Dorsolateral prefrontal cortex (tissue), 122 donors: ENCODE measurements at places on chromosomes 5 and 9.

DNA sequence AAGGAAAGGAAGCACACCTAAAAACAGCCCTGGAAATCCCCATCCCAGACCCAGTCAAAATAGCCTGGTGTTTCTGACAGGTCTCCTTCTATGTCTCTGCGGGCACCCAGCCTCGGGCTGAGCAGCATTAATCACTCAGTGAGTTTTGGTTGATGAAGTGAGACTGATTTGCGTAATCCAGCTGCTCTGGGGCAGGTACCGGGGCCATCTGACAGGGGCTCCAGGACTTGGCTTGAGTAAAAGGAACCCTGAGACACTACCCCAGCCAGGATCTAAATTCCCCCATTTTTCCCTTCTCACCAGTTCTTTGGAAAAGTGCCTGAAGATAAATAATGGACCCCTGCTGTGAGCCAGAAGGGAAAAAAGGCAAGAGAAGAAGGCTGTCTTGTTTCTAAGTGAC lies 596 bp downstream of the SLC28A3 start:
- DNase-seq, result no peak

GRCh38 chr9:69331444-69331843 lies 6.4 kb downstream of the ENTREP1 start:
- no peak for DNase-seq

DNA sequence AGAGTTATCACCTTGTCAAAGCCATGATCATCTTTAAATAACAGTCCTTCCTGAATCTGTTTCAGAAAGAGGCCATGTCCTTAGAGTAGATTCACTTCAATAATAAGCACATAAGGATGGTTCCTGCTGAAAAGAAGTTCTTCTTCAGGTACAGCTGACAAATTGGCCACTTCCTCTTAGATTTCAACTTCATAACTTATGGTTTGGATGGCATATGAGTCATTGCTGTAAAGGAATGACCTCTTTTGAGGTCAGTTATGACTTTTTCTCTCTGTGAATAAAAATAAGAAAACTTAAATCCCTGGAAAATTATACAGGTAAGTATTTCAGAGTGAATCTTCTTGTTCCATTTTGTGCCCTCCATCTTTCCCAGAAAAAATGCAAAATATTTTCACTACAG lies 555.3 kb upstream of the ZNF462 start:
- DNase-seq, result no peak

DNA sequence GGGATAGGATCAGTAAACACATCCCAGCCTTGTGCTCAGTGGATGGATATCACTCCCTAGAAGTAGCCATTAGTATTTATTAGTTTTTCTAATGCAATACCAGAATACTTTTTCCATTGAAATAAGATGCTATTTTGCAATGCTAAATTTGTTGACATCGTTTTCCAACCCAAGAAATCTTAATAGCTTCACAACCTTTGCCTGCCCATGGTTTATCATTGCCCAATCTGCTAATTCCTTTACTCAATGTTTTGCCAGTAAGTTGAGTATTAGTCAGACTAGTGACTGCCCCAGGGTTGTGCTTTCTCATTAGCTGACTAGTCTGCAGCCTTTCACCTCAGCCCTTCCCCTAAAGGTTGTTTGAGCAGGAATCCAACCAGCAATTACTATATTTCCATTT lies 62.9 kb downstream of the NREP start:
- DNase-seq, result no peak

GRCh38 chr9:70100362-70100761 lies 56.7 kb downstream of the MAMDC2 start:
- no peak for DNase-seq

DNA sequence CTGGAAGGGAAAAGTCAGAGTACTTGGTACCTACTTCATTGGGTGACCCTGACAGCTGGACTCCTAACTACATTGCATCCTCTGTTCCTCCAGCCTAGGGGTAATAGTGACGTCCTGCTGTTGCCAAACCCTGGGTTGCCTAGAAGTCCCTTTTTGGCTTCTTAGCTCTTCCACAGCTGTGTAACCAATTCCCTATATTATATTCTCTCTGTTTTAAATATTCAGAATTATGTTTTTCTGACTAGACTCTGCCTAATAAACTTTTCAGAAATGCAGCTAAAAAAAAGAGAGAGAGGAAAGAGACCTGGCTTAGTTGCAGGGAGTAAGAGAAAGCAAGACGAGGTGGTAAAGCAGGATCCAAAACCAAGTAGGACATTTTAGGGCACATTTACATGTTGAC lies 28.4 kb downstream of the MCTP1 start:
- DNase-seq, result no peak

DNA sequence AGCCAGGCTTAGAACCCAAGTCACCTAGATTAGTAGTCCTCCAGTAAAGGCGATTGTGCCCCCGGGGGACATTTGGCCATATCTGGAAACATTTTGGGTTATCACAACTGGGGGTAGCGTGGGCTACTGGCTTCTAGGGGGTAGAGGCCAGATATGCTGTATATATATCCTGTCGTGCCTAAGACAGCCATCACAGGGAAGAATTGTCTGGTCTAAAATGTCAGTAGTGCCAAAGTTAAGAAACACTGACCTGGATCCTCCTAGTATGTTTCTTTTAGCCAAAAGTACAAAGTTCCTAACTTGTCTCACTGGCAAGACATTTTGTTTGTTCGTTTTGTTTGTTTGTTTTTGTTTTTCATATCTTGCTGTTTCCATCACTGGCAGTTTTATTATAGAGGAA lies 13.8 kb downstream of the RABEPK start:
- no peak for DNase-seq

GRCh38 chr9:119802133-119802532 lies 432.9 kb upstream of the BRINP1 start:
- DNase-seq, result no peak

GRCh38 chr9:7721291-7721690 lies 78.3 kb downstream of the DMAC1 start:
- no peak for DNase-seq

DNA sequence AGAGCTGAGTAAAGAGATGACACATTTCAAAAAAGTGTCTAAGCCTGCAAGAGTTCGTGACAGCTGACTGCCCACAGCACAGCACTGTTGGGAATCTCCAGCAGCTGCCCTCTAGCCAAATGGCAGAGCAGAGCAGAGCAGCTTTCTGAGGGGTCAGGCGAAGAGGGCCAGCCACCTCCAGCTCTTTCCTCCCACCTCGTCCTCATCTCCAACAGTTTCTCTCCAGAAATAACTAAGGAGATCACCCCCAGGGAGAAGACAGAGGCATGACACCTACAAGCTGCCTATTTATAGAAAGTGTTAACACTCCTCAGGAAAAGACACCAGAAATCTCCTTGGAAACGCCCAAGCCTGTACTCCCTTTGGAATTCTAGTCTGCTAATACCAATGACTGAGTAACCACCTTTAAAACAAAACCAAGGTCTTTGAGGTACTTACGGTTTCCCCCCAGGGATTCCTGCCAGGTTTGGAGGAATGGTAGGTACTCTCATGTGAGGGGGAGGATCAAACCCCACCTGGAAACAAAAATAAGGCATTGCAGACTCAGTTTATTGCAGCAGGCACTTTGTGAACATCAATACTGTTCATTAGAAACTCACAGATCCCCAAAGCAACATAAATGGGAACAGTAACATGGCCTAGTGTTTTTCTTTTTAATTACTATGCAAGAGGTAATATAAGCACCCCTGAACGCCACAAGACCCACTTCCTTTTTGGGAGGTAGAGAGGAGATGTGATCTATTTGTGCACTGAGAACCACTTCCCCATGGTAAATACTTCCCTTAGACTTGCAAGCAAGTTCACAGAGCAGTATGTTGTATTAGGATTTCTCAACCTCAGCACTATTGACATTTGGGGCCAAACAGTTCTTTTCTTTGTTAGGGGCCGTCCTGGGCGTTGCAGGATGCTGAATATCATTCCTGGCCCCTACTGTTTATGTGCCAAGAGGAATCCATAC lies 79.3 kb downstream of the TLE1 start:
- peak; percentile 20 for DNase-seq

DNA sequence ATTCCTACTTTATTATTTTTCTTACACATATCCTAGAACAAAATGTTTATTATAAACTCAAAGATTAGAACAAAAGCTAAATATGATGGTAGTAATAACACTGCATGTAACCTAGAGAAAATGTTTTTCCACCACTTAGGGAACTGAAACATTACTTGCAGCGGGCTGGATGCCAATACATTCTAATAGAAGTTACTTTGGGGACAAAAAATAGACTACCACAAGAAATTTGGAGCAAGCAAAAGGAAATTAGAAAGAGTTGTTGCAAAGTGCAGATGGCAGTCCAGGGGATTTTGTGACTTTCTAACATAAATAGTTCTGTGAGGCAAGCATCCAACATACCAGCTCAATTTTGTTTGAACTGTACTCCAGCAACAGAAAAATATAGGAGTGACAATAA lies 255.3 kb upstream of the GRIN3A start:
- DNase-seq, result no peak

DNA sequence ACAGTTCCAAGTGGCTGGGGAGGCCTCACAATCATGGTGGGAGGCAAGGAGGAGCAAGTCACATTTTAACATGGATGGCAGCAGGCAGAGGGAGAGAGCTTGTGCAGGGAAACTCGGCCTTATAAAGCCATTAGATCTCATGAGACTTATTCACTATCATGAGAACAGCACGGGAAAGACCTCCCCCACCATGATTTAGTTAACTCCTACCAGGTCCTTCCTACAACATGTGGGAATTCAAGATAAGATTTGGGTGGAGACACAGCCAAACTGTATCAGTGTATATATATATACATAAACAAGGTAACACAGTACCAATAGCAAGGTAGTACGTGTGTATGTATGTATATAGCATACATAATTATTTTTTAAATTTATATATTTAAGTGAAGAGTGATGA lies 50.9 kb downstream of the NFX1 start:
- no peak for DNase-seq

- DNase-seq, result no peak
Measured at GRCh38 chr5:25554077-25554476, 909.3 kb upstream of the CDH10 start.

DNA sequence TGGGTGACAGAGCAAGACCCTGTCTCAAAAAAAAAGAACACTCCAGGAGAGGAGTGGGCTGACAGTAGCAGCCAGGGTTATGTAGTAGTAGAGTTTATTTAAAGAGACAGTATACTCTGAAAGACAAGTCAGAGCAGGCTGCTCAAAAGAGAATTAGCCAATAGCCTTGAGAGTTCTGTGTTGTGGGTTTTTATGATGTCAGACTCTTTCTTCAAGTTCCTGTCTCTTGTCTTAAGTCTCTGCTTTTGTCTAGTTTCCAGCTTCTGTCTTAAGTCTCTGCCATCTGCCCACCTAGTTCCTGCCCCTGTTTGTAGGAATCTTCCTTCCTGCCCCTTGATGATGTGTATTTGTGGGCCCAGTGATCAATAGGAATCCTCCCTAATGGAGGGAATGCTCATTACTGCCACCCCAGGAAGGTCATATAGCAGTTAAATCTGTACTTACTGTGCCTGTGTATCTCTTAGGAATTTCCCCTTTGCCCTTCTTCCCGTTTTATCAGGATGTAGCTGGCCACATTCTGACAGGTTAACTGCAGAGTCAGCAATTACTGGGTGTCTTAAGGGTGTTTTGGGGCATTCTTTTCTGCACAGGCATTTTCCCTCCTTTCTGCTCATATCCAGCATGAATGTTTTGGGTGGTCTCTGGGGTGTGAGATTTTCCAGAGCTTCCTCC lies 580.5 kb upstream of the SGCD start:
- DNase-seq, result no peak

DNA sequence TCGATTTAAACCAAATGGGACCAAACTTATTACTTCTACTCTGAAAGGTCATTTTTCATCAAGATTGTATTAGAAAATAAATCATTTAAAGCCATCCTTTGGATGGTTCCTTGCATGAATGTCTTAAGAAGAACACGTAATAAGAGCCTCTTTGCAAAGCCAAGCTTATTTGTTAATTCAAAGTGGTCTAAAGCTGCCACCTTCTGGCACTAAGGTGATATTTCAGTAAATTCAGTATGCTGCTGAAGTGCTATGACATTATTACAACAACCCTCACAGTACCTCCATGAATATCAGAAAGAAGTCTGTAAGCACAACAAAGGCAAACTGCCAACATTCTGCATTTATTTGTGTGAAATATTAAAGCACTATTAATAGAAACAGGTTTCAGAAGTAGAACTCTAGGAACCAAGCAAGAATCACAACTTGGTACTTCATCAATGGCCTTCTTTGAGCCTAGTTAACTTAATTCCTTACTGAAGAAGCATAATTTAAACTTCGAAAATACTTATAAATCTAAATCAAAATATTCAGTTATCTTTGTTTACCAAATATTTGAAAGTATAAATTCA lies 53.1 kb upstream of the TYRP1 start:
- DNase-seq, result no peak

GRCh38 chr9:70832492-70832891 lies 288.9 kb downstream of the TRPM3 start:
- no peak for DNase-seq

DNA sequence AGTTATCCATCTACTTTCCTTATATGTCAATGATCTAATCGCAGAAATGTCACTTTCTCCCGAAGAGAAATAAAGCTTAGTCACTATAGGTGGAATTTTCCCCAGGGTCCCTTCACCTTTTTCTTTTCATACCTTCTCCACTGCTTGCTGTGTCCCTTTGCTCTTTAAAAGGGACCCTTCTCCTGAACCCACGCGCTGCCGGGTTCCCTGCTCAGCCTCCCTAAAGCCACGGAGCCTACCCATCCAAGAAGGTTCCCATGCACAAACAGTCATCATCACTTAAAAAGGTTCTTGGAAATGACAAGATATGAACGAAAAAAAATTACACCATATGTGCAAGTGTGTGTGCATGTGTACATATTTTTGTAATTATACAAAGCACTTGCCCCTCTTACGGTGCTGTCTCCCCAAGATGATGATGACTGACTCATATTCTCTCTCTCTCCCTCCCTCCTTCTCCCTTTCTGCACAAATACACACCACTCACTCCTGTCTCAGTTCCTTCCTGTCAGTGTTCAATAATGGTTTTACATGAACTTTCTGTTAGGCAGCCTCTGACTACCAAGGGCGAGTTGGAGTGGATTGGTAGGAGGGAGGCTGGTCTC lies 1.5 kb upstream of the PTPRD start:
- DNase-seq, result no peak

DNA sequence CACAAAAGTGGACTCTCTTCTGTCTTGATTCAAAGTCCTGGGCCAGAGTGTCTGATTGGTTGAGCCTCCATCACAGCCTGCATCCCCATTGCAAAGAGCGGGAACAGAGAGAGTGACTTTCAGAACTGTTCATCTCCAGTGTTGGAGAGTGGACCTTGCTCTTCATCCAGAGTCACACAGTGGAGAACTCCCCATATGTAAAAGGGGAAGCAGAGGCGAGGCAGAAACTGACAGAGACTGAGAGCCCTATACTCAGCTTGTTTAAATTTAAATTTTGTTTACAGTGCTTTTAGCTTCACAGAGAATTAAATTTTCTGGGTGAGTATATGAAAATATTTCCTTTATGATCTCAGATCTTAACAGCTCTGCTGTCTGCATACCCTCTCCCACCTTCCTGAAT lies 70.0 kb upstream of the SSBP2 start:
- no peak for DNase-seq
